ENCODE measurements at places on chromosomes 3 and 15.
A peak's percentile ranks its signal among the peaks of the same experiment; 100 is the strongest.

DNA sequence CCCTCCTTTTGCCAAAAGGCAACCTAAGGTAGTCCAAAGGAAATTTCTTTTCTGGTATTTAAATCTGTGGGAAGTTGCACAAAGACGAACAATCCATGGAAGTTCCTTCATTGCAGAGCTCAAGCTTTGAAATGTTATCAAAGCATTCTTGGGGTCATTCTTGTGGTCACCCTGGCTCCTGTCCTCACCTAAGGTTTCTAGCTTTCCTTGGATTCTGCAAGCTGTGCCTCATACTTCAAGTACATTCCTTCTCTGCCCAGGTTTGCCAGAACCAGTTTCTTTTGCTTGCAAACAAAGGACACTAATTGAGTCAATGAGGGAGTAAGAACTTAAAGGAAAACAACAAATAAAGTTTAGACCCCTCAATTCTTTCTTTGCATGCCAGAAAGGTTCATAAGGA is 329.8 kb upstream of the PDZRN3 start:
- DNase-seq: no peak

DNA sequence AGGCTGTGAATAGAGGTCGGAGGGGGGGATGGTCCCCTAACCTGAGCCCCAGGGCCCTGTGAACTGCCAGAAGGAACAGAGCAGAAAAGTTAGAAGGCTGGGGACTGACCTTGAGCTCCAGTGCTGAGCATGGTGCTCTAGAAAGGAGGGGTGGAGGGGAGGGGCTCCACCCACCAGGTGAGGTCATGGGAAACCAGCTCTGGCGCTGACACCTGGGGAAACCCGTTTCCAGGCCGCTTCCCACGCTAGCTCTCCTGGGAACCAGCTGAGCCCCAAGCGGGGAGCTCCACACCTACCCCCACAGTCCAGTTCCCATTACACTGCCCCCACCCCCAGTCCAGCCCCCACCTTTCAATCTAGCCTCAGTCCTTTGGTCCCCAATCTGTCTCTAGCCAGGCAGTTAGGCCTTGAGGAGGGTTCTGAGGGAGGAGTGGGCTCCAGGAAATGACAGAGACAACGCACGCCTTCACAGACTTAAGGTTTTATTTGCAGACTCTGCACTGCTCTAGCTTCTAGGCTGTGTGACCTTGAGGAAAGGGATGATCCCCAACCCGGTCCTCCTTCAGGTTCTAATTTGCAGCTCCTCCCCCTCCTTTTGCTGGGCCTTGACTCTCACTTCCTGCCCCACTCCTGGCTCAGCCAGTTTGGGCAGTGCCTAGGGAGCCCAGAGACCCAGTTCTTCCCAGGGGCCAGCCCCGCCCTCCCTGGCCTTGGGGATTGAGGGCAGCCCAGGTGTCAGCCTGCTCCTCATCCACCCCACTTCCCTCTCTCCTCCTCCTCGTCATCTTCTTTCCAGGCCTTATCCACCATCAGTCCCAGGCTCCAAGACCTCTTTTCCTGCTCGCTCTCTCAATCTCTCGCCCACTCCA is 2.1 kb downstream of the RHOV start:
- no peak for DNase-seq

GRCh38 chr3:149744606-149745005 is 7.7 kb downstream of the COMMD2 start:
- no peak for DNase-seq

- no peak for DNase-seq
Observed at GRCh38 chr3:189121092-189121491, 50.7 kb upstream of the TPRG1 start.

GRCh38 chr3:79140708-79141107 is 627.1 kb downstream of the ROBO1 start:
- DNase-seq: no peak

DNA sequence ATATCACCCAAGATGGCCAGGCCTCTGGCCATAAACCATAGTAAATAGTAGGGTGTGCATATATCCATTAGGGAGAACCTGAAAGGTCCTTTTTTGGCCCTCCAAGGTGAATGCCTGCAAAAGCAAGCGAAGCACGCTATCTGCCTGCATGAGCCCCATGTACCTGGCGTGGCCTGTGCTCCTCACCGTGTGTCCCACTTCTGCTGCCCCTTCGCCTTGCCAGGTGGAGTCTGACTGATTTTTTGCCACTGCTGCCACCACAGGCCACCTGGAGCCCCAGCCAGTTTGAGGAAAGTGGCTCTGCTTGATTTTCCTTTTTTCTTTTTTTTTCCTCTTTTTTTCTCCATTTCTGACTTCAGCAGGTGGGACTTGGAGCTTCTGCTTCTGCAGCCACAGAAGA is 139.7 kb downstream of the SNRPN start:
- no peak for DNase-seq

DNA sequence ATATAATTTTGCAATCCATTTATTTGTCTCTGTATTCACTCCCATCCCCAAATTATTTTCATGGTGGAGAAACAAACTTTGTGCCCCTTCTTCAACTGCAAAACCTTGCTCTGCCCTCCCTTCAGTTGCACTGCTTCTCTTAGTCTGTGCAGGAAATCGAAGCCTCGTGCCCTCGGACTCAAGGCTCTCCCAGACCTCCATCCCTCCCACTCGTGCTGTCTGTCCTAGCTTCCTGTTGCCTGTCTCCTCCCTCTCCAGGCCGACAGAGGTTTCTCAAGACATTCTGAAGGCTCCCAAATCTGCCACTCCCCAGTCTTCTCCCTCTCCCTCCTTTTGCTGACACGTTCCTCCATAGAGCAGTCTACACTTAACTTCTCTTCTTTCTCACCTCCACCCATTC is 177.6 kb downstream of the PDZRN3 start:
- no peak for DNase-seq

DNA sequence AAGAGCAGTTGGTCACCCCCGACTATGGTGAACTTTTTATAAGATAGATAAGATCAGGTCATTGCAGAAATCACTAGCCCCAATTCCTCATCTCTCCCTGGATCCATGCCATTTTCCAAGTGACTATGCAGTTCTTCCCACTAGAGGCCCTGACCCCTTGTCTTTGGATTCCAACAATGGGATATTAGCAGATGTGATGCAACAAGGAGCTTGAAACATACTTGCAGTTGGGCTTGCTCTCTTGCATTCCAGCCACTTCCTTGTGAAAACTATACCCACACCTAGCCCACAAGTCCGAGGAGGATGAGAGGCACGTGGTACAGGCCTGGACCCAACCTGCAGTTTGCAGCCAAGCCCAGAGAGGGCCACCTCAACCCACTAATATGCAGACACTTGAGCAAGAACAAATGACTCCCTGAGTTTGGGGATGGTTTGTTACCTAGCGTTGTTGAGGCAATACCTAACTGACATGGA is 60.6 kb downstream of the SUCLG2 start:
- peak; percentile 3 for DNase-seq

- no peak for DNase-seq
Observed at GRCh38 chr3:186640473-186640818, 247 bp downstream of the FETUB start.

- no peak for DNase-seq
Observed at GRCh38 chr3:171453180-171453886, 6.9 kb downstream of the TNIK start.

- peak; percentile 66 for DNase-seq
Observed at GRCh38 chr3:134486577-134487041, 752 bp downstream of the CEP63 start.

GRCh38 chr15:57282686-57283085 is 93.6 kb upstream of the CGNL1 start:
- DNase-seq: no peak

- DNase-seq: no peak
Observed at GRCh38 chr3:108495717-108496116, 14.7 kb downstream of the MYH15 start.

GRCh38 chr3:118629821-118630220 is 404.8 kb downstream of the IGSF11 start:
- DNase-seq: no peak

GRCh38 chr3:70244422-70244821 is 68.0 kb downstream of the MDFIC2 start:
- no peak for DNase-seq

DNA sequence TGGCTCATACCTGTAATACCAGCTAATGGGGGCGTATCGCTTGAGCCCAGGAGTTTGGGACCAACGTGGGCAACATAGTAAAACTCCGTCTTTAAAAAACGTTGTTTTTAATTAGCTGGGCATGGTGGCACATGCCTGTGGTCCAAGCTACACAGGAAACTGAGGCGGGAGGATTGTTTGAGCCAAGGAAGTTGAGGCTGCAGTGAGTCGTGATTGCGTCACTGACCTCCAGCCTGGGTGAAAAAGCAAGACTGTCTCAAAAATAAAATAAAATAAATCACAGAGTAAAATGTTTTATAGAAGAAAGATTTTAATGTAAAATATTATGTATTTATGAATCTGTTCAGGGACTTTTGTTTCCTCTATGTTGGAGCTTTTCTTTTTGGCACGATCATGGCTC is 15.3 kb upstream of the STRIT1 start:
- DNase-seq: no peak

DNA sequence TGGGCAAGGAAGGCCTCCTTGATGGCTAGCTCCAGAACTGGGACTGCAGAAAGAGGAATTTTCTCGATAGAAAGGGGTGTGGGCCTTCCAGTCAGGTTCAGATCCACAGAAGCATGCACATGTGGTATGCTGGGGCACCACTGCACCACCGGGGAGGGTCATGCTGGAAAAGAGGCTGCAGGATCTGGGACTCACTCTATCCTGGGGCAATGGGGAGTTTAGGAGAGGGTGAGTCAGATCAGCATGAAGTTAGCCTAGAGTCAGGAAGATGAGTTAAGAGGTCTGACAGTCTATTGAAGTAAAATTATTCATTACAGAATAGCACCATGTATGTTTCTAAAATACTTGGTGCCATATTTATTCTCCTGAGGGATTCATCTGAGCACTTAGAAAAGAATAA is 130.2 kb upstream of the TOPAZ1 start:
- no peak for DNase-seq

DNA sequence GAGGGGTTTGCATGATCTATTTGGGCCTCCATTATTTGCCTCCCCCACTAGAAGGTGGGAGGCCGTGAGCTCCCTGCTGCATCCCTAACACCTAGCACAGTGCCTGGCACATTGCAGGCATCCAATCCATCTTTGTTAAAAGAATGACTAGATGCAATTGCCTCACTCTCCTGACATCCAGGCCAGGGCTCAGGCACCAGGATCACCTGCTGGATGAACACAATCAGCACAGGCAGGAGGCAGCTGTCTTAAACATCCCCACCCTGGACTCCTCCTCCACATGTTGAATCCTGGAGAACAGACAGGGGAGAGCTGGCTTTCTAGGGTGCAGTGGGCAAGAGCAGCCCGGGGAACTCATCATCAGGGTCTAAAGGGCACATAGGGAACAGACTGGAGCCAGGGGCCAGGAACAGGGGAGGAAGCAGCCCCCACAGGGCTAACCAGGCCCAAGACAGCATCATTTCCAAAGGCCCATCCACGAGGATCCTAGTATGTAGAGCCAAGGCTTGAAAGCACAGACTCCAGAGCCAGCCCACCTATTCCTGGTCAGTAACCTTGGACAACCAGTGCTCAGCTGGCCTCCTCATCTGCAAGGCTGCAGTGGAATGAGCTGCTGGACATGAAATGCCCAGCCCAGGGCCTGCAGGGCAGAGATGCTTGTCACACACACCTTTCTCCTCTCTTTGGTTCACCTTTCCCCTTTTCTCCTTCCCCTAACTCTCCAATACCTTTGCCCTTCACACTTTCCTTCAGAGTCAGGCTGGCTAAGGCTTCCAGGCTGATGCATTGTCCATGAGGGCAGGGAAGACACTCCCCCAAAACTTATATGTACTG is 254.4 kb upstream of the TLE3 start:
- no peak for DNase-seq

- DNase-seq: no peak
Observed at GRCh38 chr3:105353485-105354161, 13.1 kb upstream of the ALCAM start.

DNA sequence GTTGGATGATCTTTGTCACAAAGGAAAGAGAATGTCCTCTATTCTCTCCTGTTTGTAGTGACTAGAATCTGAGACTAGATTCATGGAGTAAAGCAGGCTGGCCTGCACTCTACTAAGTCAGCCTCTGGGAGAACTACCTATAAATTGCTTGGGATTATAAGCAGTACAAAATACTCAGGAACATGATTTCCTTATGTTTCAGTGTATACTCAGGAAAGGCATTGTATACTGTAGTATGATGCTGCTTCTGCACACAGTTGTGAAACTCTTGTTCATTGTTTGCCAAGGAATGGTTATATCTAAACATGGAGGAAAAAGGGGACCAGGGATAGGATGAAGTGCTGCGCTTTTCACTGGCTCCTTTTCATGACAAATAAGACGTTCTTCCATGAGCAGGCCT is 49.2 kb downstream of the OXSR1 start:
- no peak for DNase-seq

- DNase-seq: no peak
Observed at GRCh38 chr15:37094333-37094914, 5.9 kb downstream of the MEIS2 start.

DNA sequence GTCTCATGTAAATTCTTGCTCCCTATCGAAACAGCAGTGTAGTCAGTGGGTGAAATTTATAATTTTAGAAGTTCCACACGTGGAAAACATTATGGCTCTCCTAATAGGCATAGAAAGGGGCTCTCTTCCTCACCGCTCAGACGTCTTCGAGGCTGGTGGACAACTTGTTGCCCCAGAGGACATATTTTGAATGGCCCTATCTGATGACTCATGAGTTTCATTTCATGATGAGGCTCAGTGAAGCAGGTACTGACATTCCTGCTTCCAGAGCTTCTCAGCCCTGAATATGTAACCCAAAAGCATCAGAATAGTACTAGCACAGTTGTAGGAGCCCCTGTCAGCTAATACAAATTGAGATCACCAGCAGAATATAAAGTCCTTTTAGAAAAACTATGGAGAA is 117.9 kb downstream of the HERC1 start:
- no peak for DNase-seq

DNA sequence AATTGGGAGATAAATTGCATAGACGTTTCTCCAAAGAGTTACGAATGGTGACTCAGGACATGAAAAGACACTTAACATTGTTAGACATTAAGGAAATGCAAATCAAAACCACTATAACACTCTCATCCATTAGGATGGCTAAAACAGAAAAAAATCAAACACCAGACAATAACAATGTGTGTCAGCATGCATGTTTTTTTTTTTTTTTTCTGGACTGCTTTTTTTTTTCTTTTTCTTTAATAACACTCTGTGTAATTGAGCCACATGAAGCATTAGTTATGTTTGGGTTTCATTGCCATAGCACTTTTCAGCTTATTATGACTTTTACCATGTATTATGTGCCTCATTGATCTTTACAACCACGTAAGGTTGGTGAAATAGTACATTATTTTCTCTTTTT is 95.0 kb downstream of the NFKBIZ start:
- DNase-seq: no peak

- no peak for DNase-seq
Observed at GRCh38 chr3:64431526-64432091, 206.3 kb upstream of the PRICKLE2 start.

DNA sequence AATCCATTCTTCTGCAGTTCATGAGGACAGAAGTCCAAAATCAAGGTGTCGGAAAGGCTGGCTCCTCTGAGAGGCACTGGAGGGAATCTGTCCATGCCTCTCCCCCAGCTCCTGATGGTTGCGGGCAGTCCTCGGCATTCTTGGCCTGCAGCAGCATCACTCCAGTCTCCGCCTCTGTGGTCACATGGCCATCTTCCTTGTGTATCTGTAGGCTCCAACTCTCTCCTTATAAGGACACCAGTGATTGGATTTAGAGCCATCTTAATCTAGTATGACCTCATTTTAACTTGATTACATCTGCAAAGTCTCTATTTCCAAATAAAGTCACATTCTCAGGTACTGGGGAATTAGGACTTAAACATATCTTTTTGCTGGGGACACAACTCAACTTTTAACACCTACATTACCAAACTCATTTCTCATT is 56.0 kb upstream of the FLNB start:
- DNase-seq: no peak

GRCh38 chr3:143122089-143122430 is 2.5 kb downstream of the CHST2 start:
- DNase-seq: no peak

Data from T-helper 2 cell (primary cell).